Stimulated activated CD4-positive, alpha-beta T cell treated with anti-CD3 and anti-CD28 coated beads, Interleukin-15, amount 100 ng/mL, for 48 hours (primary cell): ENCODE measurements at places on chromosomes 3 and 15.

DNA sequence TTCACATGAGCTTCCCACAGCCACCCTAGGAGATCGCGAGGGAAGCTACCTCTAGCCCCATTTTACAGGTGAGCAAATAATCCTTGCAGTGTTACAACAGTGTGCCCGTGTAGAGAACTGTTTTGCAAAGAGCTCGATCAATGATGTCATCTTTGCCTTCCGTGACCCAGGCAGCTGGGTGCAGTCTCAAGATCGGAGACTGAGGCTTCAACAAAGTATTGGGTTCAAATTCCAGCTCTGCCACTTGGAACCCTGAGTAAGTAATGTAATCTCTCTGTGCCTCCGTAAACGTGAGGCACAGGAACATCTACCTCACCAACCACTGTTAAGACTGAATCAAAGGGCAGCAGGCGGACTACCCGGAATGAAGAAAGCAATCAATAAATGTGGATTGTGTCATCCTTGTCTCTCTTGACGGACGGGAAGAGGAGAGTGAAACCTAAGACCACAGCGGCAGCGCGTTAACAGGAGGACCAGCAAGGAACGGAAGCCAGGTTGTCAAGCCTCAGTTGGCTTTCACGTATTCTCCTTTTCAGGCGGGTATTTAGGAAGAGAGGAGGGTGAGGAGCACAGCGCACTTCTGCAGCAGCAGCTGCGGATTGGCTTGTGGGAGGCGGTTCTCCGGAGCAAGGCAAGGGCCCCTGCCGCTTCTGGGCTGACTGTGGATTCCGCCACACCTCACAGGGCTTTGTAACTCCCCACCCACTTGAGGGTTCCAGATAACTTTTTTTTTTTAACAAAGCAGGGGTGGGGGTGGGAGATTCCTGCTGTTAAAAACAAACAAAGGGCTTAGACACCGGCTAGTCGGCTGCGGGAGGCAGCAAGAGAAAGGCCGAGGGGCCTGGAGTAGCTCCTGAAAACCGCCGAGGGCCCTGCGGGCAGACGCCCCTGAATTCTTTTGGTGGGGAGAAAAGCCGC, 1.5 kb upstream of the SMAD3 start:
- no peak for DNase-seq

DNA sequence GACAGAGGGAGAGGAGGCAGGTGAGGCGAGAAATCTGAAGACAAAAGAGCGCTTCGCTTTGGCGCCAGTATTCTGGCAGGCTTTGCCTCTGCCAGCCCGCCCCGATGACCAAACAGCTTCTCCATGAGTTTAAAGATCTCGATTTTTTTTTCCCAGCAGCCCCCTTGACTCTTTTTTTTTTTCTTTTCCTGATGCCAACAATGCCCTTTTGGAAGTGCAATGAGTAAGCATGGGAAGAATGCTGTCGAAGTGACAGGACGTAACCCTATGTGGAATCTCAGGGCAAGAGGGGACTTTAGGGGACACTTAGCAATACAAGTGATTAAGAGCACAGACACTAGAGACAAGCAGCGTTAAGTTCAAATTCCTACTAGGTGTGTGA, 211.7 kb downstream of the FGF12 start:
- no peak for DNase-seq

GRCh38 chr3:82093641-82094040, 332.2 kb upstream of the GBE1 start:
- no peak for DNase-seq

GRCh38 chr15:76799760-76800159, 105.4 kb downstream of the SCAPER start:
- DNase-seq, result no peak

DNA sequence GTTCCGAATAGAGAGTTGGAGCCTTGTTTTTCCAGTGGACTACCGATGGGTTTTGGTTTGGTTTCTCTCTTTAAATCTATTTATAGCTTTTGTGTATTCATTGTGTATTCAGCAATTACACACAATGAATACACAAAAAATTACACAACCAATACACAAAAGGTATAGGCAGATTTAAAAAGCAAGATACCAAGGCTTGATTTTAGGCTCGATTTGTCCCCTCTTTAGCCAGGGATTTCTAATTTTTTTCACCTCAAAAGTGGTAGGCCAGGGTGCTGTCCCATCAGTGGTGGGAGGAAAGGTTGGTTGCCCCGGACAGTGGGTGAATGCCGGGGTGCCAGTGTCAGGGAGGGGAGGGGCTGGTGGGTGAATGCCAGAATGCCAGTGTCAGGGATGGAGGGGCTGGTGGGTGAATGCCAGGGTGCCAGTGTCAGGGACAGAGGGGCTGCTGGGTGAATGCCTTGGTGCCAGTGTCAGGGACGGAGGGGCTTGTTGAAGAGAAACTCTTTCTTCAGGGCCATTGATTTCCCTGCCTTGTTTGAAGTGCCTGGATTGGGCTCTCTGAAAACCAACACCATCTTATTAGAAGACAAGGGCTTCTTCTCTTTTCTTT, 186.2 kb downstream of the GOLGA6L6 start:
- no peak for DNase-seq

- no peak for DNase-seq
Measured at GRCh38 chr3:78736863-78737262, 1030.9 kb downstream of the ROBO1 start.

- DNase-seq, result no peak
Measured at GRCh38 chr15:98854496-98854895, 153.1 kb downstream of the PGPEP1L start.

GRCh38 chr3:14223595-14223994, 45.0 kb downstream of the LSM3 start:
- no peak for DNase-seq

- DNase-seq, result no peak
Measured at GRCh38 chr3:81995329-81995728, 233.9 kb upstream of the GBE1 start.

DNA sequence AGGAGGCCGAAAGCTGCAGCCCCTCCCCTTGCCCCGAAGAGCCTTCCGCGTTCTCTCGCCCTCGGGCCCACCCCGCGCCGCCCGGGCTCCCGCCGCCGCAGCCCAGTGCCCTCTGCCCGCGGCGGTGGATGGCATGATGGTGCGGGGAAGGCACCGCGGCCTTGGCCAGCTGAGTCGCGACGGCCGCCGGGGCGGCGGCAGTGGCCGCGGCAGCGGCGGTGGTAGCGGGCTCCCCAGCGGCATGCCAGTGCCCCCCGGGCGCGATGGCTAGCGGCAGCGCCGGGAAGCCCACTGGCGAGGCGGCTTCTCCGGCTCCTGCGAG, 1.2 kb downstream of the TLNRD1 start:
- DNase-seq, result no peak

DNA sequence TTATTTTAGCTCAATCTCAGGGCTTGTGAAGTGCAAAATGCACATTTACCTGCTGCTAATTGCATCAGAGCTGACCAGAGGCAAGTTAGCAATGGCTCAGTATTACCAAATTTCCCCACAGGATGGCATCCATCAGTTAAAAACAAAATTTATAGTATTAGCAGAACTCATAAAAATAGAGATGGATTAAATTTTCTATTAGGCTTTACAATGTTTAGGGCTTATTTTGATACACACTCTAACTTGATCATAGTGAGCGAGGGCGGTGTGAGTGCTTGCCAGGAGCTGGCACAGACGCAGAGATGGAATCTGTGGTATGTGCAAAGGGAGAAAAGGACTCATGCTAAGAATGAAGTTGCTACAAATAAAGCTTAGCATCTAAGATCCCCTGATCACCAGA, 241.0 kb downstream of the NSUN3 start:
- no peak for DNase-seq

DNA sequence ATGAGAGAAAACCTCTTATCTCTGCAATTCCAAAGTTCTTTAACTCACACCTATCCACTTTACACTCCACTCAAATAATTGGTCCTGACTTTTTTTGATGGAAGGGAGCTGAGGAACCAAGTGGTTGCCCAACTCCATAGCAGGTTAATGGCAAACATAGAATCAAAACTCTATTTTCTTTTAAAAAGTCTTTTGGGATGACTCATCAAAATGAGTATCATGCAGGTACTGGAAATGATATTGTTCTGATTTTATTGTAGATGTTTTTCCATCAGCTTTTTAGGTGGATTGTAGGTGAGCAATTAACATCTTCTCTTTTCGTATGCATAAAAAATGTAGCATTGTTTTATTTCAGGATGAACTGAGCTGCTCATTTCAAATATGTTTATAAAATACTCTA, 239.5 kb downstream of the SATB1 start:
- no peak for DNase-seq

DNA sequence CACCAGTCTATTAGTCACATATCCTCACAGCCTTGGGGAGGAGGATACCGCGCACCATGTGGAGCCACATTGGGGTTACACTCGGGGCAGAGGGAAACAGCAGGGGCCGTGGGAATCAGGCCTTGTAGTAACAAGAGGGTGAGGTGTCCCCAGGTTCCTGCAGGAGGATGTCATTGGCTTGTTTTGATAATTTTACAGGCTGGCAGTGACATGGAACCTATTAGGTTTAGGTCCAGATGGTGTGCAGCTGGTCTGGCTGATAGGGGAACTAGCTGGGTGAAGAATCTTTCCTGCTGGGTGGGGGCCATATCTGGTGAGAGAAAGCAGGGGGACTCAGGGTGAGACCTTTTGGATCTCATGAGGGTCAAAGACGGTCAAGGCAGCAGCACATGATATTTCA, 9.8 kb upstream of the MEF2A start:
- no peak for DNase-seq

DNA sequence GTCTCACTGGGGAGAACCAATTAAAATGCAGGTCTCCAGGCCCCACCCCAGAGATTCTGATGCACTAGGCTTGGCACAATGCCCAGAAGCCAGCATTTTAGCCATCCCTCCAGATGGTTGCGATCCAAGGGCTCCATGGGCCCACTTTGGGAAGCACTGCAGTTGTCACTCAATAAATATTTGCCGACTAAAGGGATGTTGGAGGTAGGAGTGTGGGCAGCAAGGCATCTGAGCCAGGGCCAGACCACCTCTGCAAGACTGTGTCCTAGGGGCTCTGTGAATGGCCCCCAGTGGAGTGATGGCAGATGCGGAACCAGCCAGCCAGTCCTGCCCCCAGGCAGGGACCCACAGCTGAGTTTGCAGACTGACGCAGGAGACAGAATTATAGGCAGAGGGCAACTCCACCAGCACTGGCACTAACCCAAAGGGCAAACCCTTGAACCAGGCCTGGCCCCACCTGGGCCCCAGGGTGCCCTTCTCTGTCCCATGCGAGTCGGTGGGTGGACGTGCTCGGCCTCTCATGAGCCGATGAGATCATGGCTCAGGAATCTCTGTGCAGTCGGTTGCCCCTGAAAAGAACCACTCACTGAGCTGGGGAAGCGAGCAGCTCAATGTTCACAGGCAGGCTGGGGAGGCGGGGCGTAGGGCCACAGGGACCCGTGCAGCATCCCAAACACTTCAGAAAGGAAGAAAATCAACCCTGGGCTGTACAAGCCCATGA, 49.7 kb downstream of the SEMA5B start:
- no peak for DNase-seq

DNA sequence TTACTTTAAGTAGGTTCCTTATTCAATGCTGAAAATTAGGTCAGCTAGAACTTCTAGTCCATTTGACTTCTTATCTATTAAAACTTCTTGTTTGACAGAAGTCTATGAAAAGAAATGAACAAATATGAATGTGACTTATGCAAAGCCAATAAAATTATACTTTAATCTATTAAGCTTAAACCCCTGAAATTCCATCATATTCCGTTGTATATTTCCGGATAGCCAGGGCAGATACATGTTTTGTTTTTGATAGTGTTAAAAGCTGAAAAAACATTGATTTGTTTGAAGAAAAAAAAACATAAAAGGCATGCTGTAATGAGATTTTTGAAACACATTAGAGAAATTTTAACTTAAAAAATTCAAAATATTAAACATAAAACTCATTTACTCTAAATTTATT, 667.2 kb upstream of the NAALADL2 start:
- DNase-seq, result no peak

- DNase-seq, result no peak
Measured at GRCh38 chr3:54932606-54933005, 4.7 kb upstream of the LRTM1 start.
